Stimulated activated CD8-positive, alpha-beta memory T cell treated with anti-CD3 and anti-CD28 coated beads, Interleukin-15, amount 100 ng/mL, for 4 hours (primary cell): ENCODE measurements at places on chromosomes 2 and 18.
A peak's percentile ranks its signal among the peaks of the same experiment; 100 is the strongest.

- no peak for DNase-seq
These were observed 23.5 kb downstream of the EMX1 start for GRCh38 chr2:72940786-72941185.

- DNase-seq, result no peak
These were observed 1.9 kb downstream of the TANC1 start for GRCh38 chr2:158970241-158970751.

- DNase-seq, result no peak
These were observed 13.7 kb downstream of the INO80C start for GRCh38 chr18:35484034-35484433.

DNA sequence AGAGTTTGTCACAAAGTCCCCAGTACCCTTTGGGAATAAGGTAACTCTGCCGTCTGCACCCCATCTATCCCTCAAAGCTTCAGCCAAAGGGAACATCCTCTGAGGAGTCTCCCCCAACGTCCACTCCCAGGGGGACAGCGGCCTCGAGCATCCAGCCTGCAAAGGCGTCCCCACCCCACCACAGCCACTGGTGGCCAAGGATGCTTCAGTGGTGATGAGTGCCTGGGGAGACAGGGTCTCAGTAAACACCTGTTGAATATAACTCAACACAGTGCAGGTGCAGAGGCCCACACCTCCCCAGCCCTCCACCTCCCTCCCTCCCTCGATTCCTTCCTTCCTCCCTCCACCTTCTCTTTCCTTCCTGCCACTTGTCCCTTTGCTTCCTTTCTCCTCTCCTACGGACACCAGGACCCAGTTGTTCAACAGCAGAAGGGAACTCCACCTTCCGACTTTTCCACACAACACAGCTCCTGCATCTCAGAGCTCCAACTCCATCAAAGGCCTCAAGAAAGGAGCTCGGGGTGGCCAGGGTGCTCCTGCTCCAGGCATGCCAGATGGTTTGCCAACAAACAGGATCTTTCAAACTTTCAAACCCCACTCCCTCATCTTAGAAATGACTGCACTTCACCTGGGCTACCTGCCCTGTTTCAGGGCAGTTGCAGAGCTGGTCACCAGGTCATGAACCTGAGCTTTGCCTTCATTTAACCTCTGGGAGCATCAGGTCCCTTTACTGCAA, 87.8 kb upstream of the SNTG2 start:
- DNase-seq, result no peak

DNA sequence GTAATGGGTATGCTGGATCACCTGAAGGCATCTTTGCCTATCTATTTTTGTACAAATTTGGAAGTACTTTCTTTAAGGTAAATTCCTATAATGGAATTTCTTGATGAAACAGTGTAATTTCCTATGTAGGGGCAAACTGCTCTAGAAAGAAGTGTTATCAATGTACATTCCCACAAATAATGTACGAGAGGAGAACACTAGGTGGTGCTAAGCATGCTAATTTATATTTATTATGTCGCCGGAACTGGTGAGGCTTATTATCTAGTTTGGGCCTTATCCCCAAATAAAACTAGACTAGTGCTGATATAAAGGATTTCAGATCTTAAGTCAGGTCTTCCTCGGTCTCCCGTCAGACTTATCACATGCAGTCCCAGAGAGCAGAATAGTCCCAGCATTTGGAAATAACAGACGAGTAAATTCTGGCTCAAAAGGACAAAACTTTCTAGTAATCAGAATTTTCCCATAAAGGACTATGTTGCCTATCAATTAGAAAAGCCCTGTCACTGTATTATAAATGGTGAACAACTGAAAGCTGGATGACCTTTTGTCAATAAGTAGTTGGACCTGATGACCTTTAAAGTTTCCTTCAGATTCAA, 86.9 kb upstream of the RBBP8 start:
- no peak for DNase-seq

- no peak for DNase-seq
These were observed 52.9 kb downstream of the CRACDL start for GRCh38 chr2:98882971-98883779.

DNA sequence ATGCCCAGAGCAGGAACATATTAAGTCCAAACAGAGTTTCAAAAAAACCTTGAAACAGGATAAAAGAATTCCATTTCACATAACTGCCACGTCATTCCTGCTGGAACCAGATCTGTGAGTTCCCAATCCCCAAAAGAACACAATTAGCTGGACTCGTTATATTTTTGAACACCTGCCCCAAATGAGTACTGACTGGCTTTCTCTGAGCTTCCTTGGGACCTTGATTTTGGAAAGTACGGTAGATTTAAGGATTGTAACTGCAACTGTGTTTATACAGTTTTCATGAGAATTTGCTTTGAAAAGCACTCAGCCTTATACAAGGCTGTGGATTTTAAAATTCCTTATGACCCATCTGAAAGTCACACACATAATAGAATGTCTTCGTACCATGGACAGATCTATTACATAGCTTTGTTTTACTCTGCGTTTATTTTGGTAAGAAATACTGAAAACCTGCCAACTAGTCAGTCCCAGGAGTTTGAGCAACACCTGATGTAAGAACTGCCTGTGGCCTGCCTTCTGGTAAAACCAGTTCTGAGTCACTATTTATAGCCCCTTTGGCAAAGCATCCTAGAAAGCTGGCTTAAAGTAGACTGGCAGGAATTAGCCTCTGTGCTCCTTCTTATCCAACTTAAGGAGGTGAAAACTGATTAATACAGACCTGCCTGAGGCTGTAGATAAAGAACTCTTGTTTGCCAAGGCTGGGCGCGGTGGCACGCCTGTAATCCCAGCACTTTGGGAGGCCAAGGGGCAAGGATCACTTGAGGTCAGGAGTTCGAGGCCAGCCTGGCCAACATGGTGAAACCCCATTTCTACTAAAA, 48.1 kb downstream of the MERTK start:
- no peak for DNase-seq

GRCh38 chr2:29015701-29016470, 34.8 kb downstream of the TOGARAM2 start:
- DNase-seq, result no peak

DNA sequence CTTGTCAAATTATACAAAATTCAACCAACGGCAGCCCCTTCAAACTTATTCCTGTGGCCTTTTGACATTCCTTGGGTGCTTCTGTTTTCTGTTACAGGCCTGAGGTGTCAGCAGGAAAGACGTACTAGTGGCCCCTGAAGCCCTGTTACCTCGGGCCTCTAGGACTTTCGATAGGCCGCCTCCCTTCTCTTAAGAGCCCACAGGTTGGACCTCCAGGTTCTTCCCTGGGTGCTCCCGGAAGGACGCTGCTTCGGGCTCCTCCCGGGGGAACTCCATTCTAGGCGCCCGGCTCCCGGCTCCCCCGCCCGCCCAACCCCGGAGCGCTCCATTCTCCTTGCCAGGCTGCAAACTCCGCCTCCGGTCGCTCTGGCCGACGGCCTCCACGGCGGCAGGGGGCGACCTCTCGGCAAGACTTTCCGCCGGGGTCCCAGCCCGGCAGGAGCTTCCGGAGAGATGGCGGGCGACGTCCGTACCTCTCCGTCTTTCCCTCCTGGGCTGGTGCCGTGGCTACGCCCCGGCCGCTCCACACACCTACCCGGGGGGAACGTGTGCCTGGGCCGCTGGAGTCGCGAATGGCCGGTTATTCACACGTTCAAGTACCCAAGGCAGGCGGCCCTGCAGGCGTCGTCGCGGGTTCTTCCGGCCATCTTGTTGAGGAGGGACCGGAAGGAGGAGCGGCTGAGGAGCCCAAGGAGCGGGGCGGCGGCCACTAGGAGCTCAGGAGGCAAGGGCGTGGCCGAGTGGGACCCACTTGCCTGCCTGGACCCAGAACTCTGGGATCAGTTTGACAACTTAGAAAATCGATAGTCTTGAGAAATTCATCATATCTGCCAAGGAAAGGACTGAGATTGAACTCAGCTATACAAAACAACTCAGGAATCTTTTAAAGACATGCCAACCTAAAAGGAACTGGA, 27.5 kb downstream of the BOLA3 start:
- peak; percentile 68 for DNase-seq

- DNase-seq, result no peak
These were observed 111.6 kb downstream of the SOCS6 start for GRCh38 chr18:70400476-70400875.

- no peak for DNase-seq
These were observed 122.8 kb downstream of the OSBPL1A start for GRCh38 chr18:24274837-24275236.

- DNase-seq, result no peak
These were observed 175.3 kb downstream of the RPIA start for GRCh38 chr2:88866756-88867155.

DNA sequence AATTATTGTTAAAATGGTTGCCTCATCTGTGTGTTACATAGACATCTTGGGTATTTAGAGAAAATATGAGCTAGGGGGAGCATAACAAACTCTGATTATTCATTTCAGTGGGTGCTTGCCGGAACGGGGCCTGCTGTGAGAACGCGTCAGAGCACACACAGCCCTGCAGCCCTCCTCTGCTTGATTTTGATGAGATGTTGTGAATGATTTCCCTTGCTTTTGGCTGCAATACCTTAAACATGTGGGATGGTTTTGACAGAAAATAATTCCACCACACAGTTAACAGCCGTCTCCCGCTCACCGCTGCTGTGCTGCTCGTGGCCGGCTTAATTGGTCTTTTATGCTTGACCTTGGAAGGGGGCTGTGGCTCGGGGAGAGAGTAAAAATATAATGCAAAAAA, 49.9 kb upstream of the TXNDC2 start:
- DNase-seq, result no peak

DNA sequence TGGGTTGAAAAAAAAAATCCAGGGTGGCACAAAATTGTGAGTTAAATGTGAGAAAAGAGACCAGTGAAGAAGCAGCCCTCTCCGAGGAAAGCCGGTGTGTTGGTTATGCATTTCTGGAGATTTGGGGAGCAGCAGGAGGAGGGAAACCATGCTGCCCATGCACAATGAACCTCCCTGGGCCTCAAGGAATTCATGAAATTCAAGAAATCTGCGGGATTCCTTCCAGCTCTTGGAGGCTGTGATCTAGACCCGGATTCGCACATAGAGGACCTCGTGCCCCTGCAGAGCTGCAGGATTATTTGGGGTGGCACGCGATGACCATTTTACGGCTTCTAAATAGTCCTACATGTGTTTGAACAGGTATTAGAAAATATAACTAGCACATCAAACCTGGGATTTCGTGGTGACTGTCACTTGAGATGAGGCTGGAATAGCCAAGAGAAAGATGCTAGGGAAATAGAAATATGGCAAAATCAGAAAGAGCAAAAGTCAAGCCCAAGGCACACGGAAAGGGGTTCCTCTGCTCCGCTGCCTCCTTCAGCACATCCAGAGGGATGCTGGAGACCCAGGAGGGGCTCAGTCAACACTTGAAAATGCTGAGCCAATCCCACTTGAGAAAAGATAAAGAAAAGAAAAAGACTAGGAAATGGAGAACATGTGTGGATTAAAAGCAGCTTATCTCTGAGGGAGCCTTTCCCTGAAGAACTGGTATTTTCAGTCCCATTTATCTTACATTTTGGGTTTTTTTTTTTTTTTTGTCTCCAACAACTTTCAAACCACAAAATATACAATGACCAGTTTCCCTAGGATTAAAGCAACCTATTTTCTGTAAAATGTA, 22.0 kb downstream of the KCTD1 start:
- DNase-seq, result no peak

- no peak for DNase-seq
These were observed 60.8 kb downstream of the MTHFD2 start for GRCh38 chr2:74259191-74259590.

- no peak for DNase-seq
These were observed 274.7 kb downstream of the RNF144A start for GRCh38 chr2:7191932-7192331.

GRCh38 chr18:13703899-13704298, 22.5 kb downstream of the FAM210A start:
- no peak for DNase-seq

DNA sequence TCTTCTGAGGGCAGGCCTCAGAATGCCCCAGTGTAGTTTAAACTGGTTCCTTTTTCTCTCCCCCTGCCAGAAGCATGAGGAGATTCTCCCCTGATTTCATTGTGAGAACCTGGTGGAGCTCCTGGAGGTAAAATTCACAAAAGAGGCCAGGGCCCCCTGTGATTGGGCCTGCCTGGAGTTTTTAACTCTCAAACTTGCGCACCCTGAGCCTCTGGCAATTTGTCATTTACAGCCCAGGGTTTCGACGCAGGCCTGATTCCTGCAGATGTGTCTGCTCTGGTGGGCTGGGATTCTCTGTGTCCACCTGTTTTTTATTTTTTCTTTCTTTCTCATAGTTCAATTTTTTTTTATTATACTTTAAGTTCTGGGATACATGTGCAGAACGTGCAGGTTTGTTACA, 157.9 kb downstream of the ASB1 start:
- DNase-seq, result no peak

DNA sequence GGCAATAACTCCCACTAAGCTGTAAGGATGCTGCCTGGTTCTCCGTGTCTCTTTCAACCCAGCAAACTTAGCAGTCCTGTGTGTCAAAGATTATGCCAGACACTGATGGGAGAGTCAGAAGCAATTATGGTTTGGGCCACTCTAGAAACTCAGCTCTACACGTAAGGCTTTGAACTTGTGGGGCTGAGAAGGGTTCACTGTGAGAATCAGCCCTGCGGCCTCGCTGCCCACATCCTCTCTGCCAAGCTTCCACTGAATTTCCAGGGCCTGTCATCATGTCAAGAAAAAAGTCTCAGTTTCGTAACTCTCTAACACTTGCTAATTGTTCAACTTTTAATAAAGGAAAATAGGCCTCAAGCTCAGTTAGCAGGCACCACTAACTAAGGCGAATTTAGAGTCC, 308.8 kb upstream of the LYPD1 start:
- DNase-seq, result no peak

- no peak for DNase-seq
These were observed 541.9 kb downstream of the TMX3 start for GRCh38 chr18:68172842-68173549.

GRCh38 chr2:31197166-31197565, 20.1 kb downstream of the CAPN14 start:
- DNase-seq, result no peak

DNA sequence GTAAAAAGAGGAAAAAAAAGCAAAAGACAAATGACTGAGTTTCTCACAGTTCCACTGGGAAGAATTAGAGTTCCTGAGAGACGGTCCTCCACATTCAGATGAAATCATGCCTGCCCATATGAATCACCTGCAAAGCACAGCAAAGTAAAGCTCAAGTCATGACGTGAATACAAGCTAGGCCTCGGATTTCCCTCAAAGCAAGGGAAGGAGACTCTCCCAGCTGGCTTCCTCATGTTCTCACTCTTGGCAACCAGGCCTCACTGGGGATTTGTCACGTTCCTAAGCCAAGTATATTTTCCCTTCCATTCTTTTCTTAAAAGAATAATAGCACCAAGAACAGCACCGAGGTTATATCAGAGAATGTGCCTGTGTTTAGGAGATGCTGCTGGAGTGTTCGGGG, 47.0 kb downstream of the CYP27C1 start:
- DNase-seq, result no peak

- no peak for DNase-seq
These were observed 185.8 kb downstream of the DOK6 start for GRCh38 chr18:69586537-69586936.

DNA sequence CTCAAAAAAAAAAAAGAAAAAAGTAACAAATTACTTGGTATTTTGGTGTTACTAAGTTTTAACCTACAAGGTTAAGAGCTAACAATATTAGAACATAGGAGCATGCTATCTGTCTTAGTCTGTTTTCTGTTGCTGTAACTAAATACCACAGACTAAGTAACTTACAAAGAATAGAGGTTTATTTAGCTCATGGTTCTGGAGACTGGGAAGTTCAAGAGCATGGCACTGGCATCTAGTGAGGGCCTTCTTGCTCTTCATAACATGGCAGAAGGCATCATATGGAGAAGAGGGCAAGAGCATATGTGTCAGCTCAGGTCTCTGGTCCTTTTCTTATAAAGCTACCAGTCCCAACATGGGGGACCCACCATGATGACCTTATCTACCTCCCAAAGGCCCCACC, 36.5 kb downstream of the SMARCAL1 start:
- DNase-seq, result no peak
